ENCODE measurements at places on chromosomes 1 and 21.

- no peak for DNase-seq
Observed at GRCh38 chr1:202229376-202229775, 35.8 kb downstream of the LGR6 start.

DNA sequence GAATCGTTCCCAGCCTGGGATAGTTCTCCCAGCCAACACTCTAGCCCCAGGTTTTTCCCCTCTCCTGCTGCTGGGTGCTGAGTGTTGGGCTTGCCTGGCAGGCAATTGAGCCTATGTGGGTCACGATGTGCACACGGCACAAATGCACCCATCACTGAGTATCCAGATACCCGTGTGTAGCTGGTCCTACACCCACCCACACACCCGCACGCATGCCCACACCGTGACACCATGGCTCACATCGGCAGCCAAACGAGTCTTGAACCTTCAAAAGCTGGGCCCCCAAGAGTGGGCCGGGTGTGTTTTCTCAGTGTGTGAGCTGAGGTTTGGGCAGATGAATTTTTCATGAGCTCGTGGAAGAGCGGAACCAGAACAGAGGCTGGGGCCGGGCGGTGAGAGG is 188.5 kb downstream of the GRIK3 start:
- DNase-seq, result no peak

DNA sequence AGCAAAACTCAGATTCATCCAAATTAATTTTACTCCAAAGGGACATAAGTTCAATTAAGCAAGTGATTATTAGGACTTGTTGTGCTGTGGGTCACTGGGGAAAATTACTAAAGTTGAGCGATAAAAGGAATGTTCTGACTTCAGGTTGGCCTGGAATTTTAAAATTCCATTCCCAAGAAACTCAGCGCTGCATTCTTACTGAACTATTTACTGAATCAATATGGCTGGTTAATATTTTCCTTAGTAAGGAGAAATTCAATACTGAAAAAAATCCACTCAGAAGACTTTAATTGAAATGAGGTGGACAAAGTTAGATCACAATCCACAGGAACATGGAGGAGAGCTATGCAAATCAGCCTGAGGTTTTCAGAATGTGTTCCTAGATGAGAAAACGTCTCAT is 578.9 kb upstream of the NR5A2 start:
- DNase-seq, result no peak

DNA sequence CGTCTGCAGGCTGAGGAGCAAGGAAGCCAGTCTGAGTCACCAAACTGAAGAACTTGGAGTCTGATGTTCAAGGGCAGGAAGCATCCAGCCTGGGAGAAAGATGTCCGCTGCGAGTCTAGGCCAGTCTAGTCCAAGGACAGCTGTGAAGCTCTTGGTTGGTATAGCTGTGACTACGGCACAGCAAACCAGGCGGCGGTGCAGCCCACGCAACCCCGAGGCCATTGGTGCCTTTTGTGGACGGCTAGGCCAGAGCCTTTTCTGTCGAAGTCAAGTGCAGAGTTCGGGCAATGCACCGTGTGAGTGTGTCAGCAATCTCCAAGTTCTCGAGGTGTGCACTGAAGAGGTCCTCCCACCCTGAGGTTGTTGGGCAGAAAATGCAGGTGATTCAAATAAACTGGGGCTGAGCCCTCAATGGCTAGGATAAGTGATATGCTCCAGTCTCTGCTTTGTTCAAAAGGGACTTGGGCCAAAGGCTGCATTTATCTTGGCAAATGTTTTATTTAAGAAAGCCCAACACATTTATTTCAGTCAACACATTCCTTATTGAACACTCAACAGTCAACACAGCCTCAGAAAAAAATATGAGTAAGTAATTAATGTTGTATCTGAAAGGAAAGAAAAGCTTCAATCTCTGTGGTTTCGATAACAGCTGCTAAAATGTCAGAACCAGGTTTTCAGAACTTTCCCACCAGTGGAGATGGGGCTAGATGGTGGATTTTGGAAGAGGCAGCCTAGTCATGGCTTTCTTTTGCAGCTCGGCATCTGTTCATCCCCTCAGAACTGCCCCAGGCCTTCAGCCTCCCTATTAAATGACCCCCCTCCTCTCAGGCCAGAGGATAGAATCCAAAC is 78.1 kb upstream of the COX20 start:
- DNase-seq, result no peak

DNA sequence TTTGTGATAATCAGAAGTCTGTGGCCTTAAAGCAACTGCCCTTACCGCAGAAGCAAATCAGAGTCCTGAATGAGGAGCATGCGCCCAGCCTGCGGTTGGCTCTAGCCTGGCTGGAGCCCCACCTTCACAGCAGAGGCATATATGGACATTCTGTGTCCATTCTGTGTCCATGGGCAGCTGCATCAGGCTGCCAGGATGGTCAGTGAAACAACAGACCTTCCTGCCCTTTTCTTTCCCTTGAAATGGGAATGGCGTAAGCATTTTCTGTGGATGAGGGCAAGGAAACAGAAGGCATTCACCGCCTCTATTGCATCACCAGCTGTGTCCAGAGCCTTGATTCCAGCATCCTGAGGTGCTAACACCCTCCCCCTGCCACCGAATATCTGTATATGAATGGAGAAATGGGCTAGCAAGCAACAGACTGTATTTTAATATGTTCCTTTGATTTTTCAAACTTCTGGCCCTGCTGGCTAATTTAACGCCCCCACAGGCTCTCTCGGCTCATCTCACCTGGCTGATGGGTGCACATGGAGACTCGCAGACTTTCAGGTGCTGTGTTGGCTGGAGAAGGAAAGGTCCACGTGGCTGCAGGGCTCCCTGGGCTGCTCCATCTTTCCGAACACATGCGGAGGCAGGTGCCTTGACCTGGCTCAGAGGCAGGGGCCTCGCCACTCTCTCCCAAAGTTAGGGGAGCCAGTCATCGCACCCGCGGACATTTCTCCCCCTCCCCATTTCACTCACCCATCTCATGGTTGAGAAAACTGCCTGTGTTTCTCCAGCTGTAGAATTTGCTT is 159.2 kb downstream of the GALNT2 start:
- no peak for DNase-seq

DNA sequence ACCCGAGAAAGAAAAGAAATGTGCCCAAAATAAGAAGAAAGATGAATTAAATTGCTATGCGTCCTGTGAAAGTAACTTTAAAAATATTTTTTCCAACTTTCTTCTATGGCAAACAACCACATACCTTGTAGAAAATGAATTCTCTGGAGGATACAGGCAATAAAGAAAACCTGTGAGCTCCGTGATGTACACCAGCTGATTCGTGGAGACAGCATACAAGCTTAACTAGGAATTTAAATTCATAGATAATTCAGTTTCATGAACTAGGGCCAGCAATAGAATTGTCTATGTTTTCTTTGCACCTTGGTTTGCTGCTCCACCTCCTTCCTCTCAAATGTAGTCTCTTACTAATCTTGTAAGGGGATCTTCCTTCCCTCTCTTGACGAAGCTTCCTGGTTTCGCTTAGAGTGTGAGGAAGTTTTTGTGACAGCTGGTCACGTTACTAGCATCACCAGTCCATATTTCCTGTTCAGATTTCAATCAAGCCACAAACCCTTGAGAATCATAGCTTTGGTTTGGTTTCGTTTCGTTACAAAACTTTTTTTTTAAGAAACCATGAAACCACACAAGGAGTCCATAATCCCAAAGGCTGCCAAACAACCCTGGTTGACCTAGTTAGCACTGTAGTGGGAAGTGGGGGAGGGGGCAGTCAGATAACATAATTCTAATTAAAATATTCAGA is 35.8 kb downstream of the GREM2 start:
- no peak for DNase-seq

DNA sequence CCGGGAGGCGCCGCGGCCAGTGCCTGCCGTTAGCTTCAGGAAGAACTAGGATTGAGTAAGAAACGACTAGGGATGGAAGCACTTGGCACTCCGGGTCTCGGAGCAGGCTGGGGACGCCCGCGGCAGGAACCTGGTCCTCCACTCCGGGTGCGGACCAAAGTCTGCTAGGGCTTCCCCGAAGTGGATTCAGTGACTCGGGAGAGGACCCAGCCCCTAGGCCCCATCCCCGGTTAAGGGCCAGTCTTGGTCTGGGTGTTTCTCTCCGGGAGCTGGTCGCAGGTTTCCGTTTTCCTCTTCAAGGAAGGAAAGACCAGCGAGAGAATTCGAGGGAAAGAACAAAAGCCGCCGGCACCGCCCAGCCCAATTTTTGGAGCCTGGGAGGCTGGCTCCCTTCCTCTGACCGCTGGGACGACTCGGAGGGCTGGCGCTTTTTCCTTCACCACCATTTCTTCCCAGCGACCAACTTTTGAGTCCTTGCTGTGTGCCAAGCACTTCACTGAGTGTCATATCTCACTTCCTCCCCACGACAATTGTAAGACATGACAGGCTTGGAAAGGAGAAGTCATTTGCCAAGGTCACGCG is 16.8 kb upstream of the STMN1 start:
- no peak for DNase-seq

DNA sequence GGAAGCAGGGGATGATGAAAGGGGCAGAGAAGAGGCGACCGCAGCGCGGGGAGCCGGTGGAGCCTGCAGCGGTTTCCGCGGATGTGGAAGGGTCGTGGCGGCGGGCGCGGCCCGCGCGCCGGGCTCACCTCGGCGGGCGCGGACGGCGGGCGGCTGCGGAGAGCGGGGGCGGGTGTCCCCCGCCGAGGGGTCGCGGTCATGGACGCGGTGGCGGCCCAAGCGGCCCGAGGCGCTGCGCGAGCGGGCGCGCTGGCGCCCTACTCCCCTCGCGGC is 572 bp downstream of the LPGAT1 start:
- DNase-seq, result no peak

- DNase-seq, result no peak
Observed at GRCh38 chr1:172488393-172488792, 44.5 kb upstream of the PIGC start.

- no peak for DNase-seq
Observed at GRCh38 chr1:163144418-163144817, 58.3 kb downstream of the RGS5 start.

DNA sequence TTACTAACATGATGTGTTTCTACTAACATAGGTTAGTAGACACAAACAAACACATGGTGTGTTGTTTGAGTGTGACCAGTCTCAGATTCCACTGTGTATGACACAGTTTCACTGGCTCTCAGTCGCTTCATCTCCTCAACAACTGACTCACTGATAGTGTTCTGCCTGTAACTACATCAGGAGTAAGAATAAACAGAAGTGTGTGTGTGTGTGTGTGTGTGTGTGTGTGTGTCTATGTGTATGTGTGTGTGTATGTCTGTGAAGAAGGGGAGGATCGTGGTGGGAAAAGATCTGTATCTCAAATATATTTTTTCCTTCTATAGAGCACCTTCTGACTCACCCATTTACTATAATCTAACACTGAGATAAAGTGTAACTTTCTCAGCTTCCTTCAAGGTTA is 391.0 kb downstream of the PTPRC start:
- DNase-seq, result no peak

DNA sequence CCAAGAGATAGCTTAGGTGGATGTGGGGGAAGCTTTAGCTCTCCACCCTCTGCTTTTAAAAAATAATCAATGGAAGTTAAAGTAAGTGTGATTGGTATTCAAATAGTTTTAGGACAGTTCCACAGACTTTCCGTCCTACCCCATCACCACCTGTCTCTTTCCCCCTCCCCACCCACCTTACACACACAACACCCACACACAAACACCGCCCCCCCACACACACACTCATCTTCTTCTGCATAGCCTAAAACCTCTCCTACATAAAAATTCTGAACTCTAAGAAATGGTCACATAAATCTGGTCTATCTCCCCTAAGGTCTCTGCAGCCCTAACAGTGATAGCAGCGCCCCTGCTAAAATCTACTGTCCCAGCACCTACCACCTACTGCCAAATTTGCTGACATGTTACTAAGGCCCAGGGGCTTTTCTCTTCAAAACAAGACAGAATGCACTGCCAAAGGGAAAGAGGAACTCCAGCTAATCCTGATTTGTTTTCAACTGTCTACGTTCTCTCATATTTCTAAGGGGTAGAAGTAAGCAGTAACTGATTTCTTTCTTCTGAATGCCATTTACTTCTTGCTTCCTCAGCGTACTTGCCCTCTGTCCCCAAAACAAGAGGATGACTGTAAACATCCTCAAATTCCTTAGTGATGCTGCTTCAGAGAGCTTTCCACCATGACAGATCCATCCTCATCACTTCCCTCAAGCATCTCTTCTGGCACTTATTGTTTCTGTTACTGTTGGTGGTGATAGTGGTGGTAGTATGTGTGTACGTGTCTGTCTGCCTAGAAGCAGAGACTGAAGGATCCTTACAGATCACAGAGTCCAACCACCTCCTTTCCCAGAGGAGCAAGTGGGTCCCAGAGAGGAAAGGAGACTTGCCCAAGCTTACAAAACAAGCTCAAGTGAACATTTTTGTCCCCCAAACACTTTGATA is 56.8 kb downstream of the LUZP1 start:
- no peak for DNase-seq

GRCh38 chr1:193462629-193463320 is 276.4 kb upstream of the B3GALT2 start:
- no peak for DNase-seq

- no peak for DNase-seq
Observed at GRCh38 chr1:95111014-95111413, 6.1 kb upstream of the TLCD4 start.

DNA sequence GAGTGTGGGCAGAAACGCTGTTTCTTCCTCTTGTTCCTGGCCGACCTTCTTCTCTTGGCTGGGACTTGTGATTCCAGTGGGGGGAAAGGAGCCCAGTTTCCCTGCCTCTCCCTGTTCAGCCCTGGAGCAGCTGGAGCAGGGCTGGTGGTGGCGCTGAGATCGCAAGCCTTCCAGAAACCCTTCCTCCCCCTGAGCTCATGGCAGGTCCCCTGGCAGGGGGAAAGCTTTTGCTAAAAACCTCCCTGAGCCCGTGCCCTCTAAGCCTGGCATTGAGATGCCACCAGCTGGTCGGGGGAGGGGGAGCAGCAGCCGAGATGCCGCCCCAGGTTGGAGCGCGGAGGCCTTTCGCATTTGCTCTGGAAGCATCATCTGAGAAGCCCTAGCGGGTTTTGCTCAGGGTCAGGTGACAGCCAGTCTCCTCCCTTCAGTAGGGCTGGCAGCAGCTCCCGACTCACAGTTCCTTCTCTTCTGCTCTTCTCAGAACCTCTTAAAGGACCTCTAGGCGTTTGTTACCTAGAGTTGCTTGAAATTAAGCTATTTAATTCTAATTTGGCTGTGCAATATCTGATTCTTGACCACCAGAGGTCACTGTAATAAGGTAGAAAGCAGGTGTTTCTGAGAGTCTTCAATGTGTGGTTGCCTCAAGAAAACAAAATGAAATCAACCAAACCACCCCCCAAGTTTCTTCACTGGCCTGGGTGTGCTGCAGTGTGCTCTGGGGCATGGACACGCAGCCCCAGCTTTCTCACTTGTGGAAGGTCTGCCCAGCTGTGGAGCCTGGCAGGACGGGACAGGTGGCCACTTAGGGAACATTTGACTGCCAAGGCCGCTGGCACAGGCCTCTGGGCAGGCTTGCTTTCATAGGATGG is 257.3 kb downstream of the CAMTA1 start:
- DNase-seq, result peak; percentile 17

GRCh38 chr1:85024736-85025135 is 23.6 kb downstream of the MCOLN3 start:
- DNase-seq, result no peak

Measured in DMS 273 treated with DMSO at 0.1 percent for 48 hours (cell line).